Stimulated activated CD8-positive, alpha-beta memory T cell treated with anti-CD3 and anti-CD28 coated beads, Interleukin-7, amount 100 ng/mL, for 48 hours (primary cell): ENCODE measurements at places on chromosomes 5 and 9.

DNA sequence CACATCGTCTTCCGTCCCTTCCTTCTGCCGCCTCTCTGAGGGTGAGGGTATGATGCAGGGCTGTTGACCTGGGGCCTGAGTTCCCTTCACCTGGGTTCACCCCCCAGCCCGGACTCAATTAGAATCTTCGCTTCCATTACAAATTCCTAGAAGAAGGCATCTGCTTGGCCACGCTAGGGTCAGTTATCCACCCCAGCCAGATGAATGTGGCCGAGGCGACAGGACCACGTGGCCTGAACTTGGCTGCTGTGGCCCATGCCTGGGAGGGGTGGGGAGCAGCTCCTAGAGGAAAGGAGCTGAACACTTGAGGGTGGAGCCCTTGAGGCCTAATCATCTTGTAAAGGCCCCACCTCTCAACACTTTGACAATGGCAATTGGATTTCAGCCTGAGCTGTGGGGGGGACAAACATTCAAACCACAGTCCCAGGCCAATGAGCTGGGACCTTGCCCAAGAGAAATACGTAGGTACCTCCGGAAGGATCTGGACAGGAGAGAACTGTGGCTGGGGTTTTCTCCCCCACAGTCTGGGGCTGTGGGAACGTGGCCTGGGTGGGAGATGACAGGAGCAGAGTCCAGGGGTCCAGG is 90.6 kb upstream of the ADAMTS2 start:
- DNase-seq, result no peak

DNA sequence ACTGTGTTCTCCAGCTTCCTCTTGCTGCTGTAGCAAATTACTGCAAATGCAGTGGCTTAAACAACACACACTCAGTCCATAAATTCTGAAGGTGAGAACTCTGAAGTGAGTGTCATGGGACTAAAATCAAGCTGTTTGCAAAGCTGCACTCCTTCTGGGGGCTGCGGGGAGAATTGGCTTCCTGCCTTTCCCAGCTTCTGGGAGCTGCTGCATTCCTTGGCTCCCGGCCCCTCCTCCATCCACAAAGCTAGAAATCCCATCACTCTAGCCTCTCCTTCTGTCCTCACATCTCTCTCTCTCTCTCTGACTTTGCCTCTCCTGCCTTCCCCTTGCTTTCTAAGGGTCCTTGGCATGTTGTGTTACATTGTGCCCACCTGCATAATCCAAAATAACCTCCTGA is 14.2 kb upstream of the MED10 start:
- no peak for DNase-seq

GRCh38 chr9:97714435-97714834 is 17.3 kb upstream of the XPA start:
- DNase-seq, result no peak

DNA sequence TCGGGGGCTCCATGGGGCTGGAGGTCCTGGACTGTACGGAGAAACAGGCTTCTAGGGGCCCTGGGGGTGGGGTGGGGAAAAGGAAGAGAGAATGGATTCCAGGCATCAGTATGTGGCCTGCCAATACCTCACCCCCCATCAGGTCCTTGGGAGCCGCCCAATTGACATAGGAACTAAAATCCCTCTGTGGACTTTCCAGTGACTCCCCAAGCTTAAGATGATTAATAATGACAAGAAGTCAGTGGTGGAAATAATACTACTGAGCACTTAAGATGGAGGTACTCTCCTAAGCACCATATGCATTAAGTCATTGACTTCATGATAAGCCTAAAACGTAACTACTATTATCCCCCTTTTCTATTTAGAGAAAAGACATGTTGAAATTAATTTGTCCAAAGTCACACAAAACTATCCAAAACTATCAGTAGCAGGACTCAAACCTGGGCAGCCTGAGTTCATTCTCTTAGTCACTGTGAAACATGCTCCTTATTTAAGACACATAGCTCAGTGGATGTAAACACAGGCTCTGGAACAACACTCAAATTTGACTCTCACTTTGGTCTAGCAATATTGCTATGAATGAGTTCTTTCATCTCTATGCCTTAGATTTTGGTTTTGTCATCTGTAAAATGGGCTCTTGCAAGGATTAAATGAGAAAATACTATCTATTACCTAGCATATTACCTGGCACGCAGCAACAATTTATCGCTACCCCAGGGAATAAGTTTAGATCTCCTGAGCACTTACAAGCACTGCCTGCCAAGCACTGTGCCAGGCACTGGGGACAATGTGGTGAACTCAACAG is 9.5 kb downstream of the SPRY4 start:
- no peak for DNase-seq

- no peak for DNase-seq
Measured at GRCh38 chr5:126513302-126513701, 81.7 kb downstream of the ALDH7A1 start.

- DNase-seq, result no peak
Measured at GRCh38 chr5:149224282-149224681, 47.4 kb upstream of the AFAP1L1 start.

DNA sequence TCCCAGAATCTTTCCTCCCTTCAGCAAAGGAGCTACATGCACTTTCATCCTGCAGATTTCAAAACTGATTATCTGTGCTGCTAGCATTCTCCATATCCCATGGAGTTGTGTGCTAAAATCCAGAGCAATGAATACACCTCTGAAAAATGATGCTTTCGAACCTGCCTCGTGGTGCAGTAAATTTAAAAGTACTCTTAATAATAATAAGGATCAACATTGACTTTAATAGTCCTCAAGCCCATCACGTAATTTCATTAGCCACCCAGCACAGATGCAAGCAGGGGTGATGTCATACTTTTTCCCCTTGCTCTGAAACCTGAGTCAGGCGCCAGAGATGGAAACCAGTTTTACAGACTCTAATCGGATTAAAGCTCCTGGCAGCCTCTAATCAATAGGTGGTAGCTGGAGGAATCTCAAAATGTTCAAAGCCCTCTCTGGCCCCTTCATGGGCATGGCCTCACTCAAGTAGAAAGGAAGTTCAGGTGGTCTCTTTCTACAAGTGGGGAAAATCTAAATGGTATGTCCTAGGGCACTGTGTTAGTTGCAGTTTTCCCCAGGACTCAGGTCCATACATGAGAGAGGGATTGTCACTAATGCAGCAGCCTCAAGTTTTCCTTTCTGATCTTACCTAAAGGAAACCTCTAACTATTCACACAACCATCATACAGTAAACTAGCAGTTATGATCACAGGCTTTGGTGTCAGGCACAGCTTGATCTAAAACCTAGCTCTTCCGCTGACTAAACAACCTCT is 221.6 kb upstream of the SLC30A5 start:
- DNase-seq, result no peak

- DNase-seq, result no peak
Measured at GRCh38 chr5:80761176-80761575, 106.4 kb upstream of the DHFR start.

DNA sequence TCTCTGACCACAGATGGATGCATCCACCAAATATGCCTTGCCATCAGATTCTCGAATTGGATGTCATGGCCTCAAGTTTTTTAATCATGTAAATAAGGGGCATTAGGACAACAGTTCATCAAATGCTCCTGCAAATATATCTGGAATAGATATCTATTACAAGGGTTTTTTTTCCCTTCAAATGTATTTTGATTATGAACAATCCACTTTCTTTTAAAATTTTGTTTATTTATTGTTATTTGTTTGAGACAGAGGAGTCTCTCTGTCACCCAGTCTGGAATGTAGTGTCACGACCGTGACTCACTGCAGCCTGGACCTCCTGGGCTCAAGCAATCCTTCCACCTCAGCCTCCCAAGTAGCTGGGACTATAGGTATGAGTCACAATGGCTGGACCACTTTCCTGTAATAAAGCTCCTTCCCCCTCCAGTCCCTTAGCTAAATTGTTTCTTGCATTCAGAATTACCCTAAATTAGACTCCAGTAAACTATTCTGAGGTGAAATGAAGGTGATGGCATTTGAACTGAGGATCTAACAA is 1412.1 kb downstream of the EFNA5 start:
- no peak for DNase-seq

DNA sequence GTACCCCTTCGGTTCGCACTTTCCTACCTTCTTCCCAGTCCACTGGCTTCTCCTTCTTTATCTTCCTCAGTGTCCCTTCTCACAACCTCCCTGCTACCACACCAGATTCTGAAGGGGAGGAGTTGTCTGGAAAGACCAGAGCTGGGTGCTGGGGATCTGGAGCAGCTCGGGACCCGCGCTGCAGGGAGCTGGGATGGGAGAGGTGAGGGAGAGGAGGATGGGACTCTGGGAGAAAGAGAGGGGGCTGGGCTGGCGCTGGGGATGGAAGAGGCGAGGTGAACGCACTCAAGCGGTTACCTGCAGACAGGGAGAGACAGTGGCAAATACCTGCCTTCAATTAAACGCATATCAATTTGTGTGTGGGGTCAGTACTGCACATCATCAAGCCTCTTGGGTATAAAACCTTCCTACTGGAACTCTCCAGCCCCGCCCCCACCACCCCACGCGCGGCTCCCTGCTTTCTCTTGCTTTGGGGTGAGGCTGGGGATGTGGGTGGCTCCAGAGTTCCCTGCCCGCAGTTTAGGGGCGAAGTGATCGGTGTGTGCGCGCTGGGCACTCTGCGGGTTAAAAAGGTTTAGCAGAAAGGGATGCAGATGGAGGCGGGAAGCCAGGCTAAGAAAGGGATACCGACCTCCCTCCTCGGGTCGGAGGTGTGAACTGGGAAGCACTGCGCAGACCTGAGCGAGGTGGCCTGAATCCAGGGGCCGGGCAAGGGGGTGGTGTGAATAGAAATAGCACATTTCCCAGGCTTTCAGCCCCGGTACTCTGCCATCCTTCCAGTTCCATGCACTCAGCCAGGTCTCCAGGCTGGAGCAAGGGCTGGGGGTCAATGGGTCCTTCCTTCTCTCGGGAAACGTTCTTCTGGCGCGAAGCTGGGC is 977 bp upstream of the PAM start:
- DNase-seq, result no peak

- no peak for DNase-seq
Measured at GRCh38 chr5:16595881-16596580, 20.8 kb downstream of the RETREG1 start.

DNA sequence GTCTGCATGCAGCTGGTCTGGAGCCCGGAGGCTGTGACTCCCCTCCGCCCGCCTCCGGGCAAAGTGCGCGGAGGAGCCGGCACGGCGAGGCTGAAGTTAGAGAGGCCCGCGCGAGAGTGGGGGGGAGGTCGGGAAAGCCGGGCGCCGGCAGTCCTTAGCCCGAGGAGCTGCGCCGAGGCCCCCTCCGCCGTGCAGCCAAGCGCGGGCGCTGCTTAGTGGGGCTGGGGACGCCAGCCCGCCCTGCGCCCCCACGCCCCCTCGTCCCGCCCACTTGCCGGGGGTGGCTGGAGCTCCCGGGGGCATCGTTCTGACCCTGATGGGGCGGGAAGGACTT is 403 bp downstream of the NINJ1 start:
- DNase-seq, result peak; percentile 53

- no peak for DNase-seq
Measured at GRCh38 chr5:149378241-149378820, 761 bp downstream of the IL17B start.

DNA sequence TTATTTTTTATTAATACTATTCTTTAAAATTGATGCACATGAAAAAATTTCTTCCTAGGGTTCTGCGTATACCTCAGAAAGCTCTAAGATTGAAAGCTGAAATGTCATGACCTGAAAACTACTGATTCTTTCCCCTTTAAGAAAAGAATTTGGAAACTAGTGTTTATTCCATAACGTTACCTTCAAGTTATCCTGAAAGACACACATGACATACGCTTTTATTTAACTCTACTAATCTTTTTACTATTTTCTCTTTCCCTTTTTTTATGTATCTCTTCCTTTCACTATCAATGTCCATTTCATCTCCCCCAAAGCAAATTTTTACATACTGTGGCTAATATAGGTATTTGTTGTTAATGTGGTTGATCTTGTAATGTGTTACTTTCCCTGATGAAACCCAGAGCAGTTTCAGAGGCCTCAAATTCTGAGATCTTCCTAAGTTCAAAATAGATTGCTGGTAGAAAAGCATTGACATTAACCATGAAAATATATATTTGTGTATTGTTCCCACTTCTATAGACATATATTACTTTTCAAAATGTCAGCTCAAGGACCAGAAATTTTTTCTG is 7.4 kb downstream of the NIPBL start:
- no peak for DNase-seq

DNA sequence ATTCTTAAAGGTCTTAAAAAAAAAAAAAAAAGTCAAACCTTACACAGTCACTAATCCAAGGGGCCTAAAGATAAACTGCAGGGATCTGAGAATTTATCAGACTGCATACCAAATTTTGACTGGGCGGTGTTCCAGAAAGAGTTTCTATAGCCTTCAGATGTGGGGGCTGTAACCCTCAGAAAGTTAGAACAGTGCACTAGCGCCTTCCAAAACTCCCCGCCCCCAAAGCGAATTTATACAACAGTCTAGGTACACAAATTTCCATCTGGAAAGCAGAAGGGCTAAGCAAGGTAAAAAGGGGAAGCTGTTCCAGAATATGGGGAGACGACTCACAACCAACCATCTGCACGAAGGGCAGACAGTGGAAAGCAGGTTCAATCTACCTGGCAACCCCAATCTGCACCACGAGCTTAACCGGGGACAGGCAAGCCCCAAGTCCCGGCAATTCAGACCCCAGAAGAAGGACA is 813 bp downstream of the ERMP1 start:
- no peak for DNase-seq

- no peak for DNase-seq
Measured at GRCh38 chr9:129619787-129620668, 873 bp downstream of the C9orf50 start.

DNA sequence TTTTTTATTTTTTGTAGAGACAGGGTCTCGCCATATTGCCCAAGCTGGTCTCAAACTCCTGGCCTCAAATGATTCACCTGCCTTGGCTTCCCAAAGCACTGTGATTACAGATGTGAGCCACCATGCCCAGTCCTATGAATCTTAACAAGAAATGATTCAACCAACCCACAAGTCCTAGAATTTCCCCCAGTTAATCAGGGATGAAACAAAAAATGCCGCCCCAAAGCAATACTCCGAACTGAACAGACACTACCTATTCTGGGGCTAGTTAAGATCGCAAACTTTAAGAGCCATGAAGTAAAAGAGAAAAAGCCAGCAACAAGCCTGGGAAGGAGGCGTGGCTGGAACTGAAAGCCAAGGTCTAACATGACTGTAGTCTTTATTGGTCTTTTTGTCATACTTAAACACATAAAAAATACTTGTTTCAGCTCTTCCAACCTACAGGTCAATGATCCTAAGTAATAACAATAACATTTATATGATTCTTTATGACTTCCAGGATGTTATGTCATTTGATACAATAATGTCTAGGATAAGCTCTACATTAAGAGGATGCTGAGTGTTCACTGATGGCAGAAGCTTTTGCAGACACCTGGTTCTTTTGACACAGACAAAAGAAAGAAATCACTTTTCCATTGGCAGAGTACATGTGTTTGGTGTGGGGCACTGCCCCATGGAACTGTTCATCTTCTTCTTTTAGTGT is 361.1 kb upstream of the TLE4 start:
- no peak for DNase-seq

DNA sequence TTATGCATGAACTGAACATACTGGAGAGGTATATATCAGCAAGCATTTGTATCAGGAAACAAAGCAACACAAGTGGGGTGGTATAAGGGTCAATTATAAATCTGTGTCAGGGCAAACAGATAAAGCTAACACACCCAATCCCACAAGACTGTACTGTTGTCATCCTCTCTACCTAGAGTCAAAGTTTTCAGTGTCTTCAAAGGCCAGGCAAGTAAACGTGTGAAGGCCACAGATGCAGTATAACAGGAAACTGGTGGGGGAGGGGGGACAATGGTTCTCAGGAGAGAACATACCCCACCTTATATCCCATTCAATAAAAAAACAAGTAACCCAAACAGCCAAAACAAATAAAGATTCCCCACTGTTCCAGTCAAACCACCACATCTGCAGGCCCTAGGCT is 22.1 kb downstream of the ELP1 start:
- DNase-seq, result no peak
